Activated CD4-positive, alpha-beta T cell treated with anti-CD3 and anti-CD28 coated beads for 36 hours (primary cell): ENCODE measurements at places on chromosomes 5 and 9. TPM values are rescaled to one million over a fixed set of nuclear protein-coding genes. Genes with fewer than 3 reads are reported as not detected.

The CDKN2A gene
- 0.86 TPM for total RNA-seq

The C1QTNF3 gene
- total RNA-seq = 1.5 TPM

The ADRA1B gene
- not detected for total RNA-seq

GRCh38 chr9:26756881-26757280 is 135.7 kb downstream of the CAAP1 start:
- no peak for DNase-seq

DNA sequence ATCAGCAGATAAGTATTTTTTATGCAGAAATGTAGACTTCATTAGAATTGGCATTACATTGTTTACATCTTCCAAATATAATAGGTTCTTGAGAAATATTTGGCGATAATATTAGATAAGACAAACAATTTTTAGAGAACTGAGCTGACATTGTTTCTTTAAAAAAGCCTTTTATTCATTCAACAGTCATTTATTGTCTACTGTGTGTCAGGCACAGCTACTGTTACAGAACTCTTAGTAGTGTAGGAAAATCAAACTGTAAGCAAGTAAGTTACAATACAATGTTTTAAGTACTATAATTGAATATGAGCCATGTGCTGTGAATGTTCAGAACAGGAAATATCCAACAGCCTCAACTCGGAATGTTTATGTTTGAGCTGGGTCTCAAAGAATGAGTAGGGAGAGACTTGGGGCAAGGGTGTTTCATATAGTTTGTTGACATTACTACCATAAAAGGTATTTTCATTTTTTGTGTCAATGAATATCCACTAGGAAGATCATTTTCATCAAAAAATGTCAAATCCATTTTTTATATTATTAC is 114.0 kb downstream of the CDC42SE2 start:
- no peak for DNase-seq

DNA sequence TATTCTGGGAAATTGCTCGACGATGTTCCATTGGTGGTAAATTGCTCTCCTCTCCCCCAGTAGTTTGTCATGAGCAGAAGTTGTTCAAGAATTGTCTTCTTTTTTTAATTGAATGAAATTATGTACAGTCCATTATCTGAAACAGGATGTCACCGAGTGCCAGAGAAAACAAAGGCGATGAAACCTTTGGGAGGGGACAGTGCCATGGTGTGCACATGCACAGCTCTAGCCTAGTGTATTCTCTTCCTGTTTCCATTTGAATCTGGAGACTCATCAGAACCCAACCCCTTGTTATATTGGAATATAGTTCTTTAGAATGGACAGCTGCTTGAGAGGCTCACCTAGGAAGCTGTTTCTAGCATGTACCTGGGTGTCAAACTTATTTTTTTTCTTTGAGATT is 41.7 kb downstream of the TGFBR1 start:
- no peak for DNase-seq

DNA sequence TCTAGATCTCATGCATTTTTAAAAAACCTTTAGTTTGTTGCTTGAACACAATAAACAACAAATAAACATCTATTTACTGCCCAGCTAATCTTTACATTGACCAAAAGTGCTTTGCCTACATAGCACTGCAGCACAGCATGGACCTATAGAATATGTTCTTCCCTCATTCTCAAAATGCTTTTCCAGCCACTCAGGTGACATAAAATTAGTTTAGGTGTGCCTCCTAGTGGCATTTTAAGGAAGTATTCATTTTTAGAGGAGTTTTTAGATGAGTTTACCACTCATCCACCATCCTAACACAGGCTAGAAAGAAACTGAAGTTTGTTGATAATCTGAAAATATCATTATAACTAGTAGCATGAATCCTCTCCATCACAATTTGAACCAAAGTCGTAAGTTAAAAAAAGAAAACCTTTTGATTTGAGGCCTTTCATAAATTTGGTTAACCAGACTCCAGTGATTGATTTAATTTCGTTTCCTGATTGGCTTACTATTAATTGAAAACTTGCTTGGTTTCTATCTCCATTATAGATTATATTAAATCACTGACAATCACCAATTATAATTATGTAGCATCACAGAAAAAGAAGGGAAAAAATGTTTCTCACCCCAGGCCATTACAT is 12.6 kb downstream of the PLGRKT start:
- DNase-seq = no peak

DNA sequence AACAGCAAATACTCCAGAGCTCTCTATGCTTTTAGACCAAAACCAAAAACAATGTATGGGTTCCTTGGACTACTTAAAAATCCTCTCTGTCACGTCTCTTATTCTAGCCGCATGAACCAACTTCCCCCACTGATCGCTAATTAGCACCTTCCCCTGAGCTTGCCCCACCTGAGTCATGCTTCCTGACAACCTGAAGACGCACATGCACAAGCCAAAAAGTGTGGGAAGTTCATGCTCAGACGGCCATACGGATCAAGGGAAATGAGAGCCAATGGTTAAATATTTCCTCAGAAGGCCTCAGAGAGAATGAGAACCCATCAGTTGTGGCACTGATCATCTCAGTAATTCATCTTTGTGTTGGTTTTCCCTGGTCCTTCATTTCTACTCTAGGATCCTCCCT is 199.7 kb downstream of the BNC2 start:
- DNase-seq = no peak

DNA sequence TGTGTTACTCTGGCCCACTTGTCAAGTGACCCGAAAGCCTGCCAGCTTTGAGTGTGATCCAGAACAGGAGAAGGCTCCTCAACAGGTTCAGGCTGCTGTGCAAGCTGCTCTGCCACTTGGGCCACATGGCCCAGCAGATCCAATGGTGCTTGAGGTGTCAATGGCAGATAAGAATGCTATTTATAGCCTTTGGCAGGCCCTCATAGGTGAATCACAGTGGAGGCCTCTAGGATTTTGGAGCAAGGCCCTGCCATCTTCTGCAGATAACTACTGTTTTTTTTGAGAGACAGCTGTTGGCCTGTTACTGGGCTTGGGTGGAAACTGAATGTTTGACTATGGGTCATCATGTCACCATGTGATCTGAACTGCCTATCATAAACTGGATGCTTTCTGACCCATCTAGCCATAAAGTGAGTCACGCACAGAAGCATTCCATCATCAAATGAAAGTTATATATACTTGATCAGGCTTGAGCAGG is 180.8 kb downstream of the CARTPT start:
- no peak for DNase-seq

DNA sequence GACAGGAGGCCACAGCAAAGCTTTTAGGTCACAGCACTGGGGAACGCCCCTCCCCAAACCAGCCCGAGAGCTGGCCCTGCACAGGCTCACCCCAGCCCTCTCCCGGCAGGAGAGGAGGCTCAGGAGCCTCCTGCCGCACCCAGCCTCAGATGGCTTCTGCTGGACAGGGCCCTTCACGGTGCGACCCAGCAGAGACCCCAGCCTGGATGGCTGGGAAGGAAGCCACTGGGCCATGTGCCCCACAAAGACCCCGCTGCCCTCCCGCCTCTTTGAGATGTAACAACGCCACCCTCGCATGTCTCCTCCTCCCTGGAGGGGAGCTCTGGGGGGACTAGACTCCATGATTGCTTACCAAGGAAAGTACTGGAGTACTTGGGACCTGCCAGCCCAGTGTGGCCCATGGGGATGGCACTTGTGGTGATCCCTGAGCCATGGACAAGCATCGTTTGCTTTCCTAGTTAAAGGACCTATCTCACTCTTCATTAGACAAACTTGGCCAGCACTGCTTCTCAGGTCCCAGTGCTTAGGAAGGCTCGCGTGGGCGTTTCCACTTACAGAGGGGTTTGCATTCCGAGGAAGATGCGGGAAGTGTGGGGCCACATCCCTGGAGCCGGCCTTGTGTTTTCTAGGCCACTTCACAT is 9.0 kb downstream of the MYMK start:
- DNase-seq = no peak

GRCh38 chr5:15322421-15322820 is 177.6 kb upstream of the FBXL7 start:
- DNase-seq = no peak

The ADAMTS16 gene
- not detected for total RNA-seq

DNA sequence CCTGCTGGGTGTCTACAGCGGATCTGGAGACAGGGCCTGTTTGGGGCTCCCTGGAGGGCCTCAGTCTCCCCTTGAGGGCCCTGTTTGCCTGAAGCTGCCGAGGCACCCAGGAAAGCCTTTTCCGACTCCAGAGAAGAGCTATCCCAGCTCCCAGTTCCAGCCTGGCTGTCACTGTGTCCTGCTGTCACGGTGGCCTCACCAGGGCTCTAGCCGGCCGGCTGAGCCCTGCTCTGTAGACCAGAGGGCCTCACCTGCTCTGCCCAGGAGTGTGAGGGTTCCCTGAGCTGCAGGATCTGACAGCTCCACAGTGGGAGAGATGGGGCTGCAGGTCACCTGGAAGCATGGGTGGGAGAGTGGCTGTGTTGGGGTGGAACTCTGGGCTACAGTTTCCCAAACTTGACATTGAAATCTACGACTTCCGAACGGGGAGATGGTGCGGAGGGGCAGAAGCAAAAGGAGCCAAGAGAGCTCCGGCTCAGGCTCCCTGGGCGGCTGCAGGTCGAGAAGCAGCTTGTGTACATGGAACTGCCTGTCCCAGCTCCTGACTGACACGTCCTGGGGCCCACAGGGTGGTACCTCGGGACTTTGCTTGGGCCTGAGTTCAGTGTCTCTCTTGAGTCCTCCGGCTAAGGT is 94.9 kb downstream of the CACNA1B start:
- no peak for DNase-seq

DNA sequence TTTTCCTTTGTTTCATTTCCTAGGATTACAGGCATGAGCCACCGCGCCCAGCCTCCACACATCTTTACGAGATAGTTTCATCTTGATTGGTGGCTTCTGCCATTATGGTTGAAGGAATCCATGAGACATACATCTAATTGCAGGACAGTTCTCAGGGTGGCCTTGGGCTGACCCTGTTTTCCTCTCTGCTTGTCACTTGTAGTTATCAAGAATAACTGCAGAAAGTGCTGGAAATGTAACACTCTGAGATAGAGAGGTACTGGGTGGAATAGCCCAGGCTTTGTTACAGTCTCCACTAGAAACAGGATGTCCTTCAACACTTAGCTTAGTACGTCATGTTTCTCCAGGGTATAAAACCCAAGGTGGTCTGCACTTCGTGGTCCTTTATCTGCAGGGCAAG is 10.7 kb downstream of the UGT3A2 start:
- no peak for DNase-seq

The ARAP3 gene
- 3.2 TPM for total RNA-seq

GRCh38 chr9:93898026-93898425 is 57.1 kb downstream of the BARX1 start:
- DNase-seq = no peak

The PCDHA12 gene
- total RNA-seq = not detected

GRCh38 chr9:134570711-134571325 is 70.8 kb upstream of the COL5A1 start:
- DNase-seq = no peak

GRCh38 chr5:98104454-98105188 is 668.8 kb upstream of the RGMB start:
- no peak for DNase-seq

The WHRN gene
- 1.9 TPM for total RNA-seq

GRCh38 chr5:96687812-96688453 is 25.8 kb downstream of the CAST start:
- no peak for DNase-seq

DNA sequence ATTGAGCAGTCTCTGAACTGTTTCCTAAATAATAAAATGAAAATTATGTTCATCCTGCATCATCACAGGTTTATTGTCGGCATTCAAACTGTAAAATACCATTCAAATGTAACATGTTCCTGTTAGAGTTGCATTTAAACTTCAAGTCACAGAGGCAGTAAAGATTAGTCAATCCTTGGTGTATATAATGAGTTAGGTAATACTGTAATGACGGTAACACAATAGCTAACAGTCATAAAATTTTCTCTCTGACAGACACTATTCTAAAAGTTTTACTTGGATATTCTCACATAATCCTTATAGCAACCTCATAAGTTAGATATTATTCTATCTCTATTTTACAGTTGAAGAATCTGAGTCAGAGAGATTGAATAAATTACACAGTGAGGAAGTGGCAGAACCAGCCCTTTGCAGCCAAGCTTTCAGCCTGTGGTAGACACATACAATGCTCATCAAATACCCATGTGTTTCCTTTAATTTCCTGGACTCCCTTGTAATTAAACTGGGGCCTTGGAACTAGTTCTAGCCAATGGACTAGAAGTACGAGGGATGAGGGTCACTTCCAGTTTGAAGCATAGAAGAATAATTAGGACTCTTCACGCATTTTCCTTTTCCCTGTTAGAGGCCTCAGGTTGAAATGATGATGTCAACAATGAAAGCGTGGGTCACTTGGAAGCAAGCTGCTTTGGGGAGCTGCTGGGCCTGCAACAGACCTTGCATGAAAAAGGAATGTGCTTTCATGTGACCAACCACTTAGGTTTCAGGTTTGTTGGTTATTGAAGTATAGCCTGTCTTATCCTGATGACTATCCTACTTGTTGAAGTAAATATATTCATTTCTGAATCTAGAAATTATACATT is 12.3 kb upstream of the CAST start:
- DNase-seq = no peak

DNA sequence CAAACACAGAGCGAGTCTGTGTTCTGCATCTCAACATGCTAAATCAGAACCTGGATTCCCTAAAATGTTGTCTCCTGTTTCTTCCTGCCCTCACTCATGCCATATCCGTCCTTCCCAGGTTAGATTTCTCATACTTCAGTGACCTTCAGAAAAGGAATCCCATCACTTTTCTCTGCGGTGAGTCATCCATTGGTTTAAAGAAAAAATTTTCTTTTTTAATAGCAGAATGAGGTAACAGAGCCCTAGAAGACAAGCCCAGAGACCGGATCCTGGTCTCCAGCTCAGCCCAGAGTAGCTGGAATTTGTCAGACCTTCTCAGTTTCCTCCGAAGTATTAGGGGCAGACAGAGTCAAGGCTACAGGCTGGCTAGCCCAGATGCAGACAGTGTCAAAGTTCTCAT is 143.2 kb upstream of the DMRT1 start:
- no peak for DNase-seq

DNA sequence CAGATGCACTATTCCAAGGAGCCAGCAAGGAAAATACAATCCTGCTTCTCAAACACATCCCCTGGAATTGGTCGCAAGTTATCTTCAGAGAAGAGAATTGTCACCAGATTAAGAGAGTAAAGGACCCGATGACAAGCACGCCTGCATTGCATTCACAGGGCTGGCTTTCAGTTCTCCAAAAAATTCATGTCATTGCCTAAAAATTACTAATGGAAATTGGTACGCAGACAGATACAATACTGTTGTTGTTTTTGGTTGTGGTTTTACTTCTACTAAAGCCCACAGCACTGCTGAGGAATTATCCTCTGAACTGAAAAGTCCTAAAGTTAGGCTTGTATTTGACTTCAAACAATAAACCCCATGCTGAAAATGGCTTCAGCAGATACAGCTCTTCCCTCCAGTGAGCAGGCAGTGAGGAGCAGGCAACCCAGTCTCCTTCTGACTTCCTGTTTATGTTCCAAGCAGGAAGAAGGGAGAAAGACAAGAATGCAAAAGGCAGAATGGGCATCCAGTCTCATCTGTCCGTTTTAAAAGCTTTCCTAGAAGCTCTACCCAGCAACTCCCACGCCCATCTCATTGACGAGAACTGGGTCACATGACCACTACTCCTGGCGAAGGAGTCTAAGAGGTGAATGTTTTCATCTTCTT is 80.6 kb upstream of the ZNF366 start:
- DNase-seq = no peak

The IRX2 gene
- total RNA-seq = not detected
